Mesothelial cell of epicardium (in vitro differentiated cells): ENCODE measurements at places on chromosomes 12 and 14.

- H3K4me1 ChIP-seq, result peaks cover 16% of the 10 kb centered on the region
- H3K4me3 ChIP-seq, result no peak overlapping the region
- no peak for DNase-seq
Measured at GRCh38 chr14:93962701-93963601, 13.4 kb downstream of the ASB2 start.

DNA sequence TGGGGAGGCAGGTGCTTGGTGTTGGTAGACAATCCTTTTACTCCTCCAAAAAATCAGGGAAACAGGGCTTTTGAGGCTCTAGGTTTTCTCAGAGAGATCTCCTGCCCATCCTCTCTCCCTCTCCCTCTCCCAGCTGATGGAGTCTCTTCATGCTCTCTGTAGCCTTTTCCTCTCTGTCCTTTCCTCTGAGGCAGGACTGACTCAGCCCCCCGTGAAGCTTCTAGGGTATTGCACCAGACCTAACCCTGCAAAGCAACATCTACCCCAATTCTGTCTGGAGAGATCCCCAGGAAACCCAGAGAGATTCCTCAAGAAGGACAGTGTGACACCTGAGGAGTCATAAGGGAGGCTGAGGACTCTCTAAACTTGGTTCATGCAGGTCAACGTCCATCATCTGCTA lies 66.4 kb downstream of the CRACR2A start:
- peaks cover 4% of the 10 kb centered on the region for H3K4me1 ChIP-seq
- no peak overlapping the region for H3K4me3 ChIP-seq
- no peak for DNase-seq

GRCh38 chr14:106610691-106611090 lies 1084.3 kb downstream of the TMEM121 start:
- no peaks in the 10 kb centered on the region for H3K27me3 ChIP-seq
- H3K36me3 ChIP-seq, result peaks cover 2% of the 10 kb centered on the region
- H3K4me3 ChIP-seq, result no peak overlapping the region
- no peak overlapping the region for H3K27ac ChIP-seq
- H3K4me1 ChIP-seq, result no peaks in the 10 kb centered on the region

DNA sequence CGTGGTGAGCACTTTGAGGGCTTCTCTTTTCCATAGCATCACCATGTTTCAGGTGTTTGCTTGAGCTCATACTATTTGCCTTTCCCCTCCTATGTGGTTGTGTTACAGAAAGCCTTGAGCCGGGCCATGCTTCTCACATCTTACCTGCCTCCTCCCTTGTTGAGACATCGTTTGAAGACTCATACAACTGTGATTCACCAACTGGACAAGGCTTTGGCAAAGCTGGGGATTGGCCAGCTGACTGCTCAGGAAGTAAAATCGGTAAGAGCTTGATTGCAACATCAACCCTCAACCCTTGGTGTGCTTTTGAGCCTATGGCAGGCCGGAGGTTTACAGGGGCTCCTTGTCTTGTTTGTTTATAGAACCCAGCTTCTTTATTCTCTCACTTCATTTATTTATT lies 8.1 kb downstream of the LETMD1 start:
- H3K27me3 ChIP-seq, result no peaks in the 10 kb centered on the region
- no peak overlapping the region for H3K4me3 ChIP-seq
- no peaks in the 10 kb centered on the region for H3K4me1 ChIP-seq
- H3K36me3 ChIP-seq, result peaks cover 38% of the 10 kb centered on the region
- DNase-seq, result no peak
- no peak overlapping the region for H3K27ac ChIP-seq

GRCh38 chr14:86153480-86153879 lies 623.5 kb downstream of the FLRT2 start:
- DNase-seq, result no peak
- no peak overlapping the region for H3K27ac ChIP-seq
- no peaks in the 10 kb centered on the region for H3K27me3 ChIP-seq
- H3K4me1 ChIP-seq, result peaks cover 1% of the 10 kb centered on the region
- no peaks in the 10 kb centered on the region for H3K36me3 ChIP-seq

- no peak overlapping the region for H3K4me3 ChIP-seq
- no peaks in the 10 kb centered on the region for H3K4me1 ChIP-seq
- H3K27ac ChIP-seq, result no peak overlapping the region
- peaks cover 26% of the 10 kb centered on the region for H3K27me3 ChIP-seq
- H3K36me3 ChIP-seq, result no peaks in the 10 kb centered on the region
- DNase-seq, result no peak
Measured at GRCh38 chr12:96698521-96698920, 208.5 kb upstream of the NEDD1 start.

DNA sequence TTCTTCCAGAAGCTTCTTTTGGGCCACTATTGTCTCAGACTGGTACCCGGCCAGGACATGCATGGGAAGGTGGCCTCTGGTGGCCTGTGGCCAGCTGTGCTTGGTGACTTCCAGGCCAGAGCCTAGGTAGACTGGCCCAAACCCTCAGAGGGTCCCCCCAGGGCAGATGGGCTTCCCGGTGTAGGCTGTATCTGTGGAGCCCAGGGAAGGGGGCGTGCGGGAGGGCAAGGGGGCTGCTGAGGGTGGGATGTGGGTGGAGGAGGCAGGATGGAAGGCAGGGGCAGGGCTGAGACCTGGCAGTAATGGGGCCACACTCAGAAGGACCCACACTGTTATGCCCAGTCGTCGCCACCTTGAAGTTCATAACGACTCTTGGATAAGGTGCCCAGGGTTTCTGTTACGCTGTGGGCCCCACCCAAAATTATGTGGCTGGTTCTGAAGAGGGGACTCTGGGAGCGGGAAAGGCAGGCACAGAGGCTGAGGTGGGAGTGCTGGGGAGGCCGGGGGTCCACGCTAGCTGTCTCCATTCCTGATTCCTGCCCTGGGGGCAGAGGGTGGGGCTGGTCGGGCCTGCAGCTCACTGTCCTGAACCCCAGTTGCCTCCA lies 52.1 kb downstream of the KIF26A start:
- no peaks in the 10 kb centered on the region for H3K36me3 ChIP-seq
- H3K4me3 ChIP-seq, result no peak overlapping the region
- peaks cover 4% of the 10 kb centered on the region for H3K27me3 ChIP-seq
- H3K27ac ChIP-seq, result no peak overlapping the region
- H3K4me1 ChIP-seq, result peaks cover 3% of the 10 kb centered on the region

GRCh38 chr12:4274396-4275015 lies 944 bp downstream of the CCND2 start:
- H3K4me1 ChIP-seq, result peaks cover 56% of the 10 kb centered on the region
- peak overlapping the region; percentile 98 for H3K27ac ChIP-seq
- peaks cover 8% of the 10 kb centered on the region for H3K36me3 ChIP-seq
- no peak for DNase-seq

- peak overlapping the region; percentile 88 for H3K4me3 ChIP-seq
- H3K4me1 ChIP-seq, result peaks cover 19% of the 10 kb centered on the region
- peaks cover 56% of the 10 kb centered on the region for H3K27me3 ChIP-seq
Measured at GRCh38 chr12:49706351-49707127, 666 bp downstream of the FMNL3 start.

DNA sequence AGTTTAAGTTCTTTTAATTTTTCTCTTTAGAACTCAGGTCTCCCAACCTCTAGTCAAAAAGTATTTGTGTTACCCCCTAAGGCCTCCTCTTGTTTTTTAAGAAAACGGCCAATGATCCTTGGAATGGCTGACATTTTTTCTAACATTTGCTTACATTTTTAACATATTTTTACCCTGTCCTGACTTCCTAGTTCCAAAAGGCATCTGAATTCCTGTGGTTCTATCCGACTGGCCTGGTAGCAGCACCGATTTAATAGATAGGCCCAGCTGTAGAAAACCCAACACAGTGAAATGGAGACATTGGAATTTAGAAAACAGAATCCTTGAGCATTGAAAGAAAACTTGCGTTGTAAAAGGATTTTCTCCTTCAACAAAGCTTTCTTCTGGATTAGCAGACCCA lies 134.7 kb upstream of the GSC start:
- H3K4me3 ChIP-seq, result no peak overlapping the region
- no peak for DNase-seq
- no peaks in the 10 kb centered on the region for H3K36me3 ChIP-seq
- H3K27ac ChIP-seq, result no peak overlapping the region

- H3K4me1 ChIP-seq, result peaks cover 2% of the 10 kb centered on the region
- H3K27ac ChIP-seq, result no peak overlapping the region
- DNase-seq, result no peak
Measured at GRCh38 chr12:19000836-19001235, 128.7 kb upstream of the PLEKHA5 start.

GRCh38 chr12:25583545-25583944 lies 30.5 kb upstream of the LMNTD1 start:
- H3K4me3 ChIP-seq, result no peak overlapping the region
- H3K4me1 ChIP-seq, result peaks cover 17% of the 10 kb centered on the region
- H3K27ac ChIP-seq, result peak overlapping the region; percentile 39
- no peak for DNase-seq
- no peaks in the 10 kb centered on the region for H3K36me3 ChIP-seq
- no peaks in the 10 kb centered on the region for H3K27me3 ChIP-seq

- peaks cover 7% of the 10 kb centered on the region for H3K27me3 ChIP-seq
- H3K4me1 ChIP-seq, result no peaks in the 10 kb centered on the region
- H3K27ac ChIP-seq, result no peak overlapping the region
- H3K36me3 ChIP-seq, result no peaks in the 10 kb centered on the region
- DNase-seq, result no peak
- no peak overlapping the region for H3K4me3 ChIP-seq
Measured at GRCh38 chr12:129005416-129005815, 152.1 kb downstream of the GLT1D1 start.

DNA sequence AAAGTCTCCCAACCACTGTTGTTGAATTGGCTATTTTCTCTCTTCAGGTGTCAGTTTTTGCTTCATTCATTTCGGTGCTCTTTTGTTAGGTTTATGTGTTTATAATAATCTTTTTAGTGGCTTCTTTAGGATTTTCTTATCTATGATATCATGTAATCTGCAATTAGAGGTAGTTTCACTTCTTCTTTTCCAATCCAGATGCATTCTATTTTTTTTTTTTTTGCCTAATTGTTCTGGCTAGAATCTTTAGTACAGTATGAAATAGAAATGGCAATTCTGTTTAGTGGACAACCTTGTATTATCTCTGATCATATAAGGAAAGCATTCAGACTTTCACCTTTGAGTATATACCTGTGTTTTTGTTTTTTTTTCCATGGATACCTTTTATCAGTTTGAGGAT lies 17.4 kb downstream of the CNOT2 start:
- H3K4me3 ChIP-seq, result no peak overlapping the region
- DNase-seq, result no peak
- H3K27me3 ChIP-seq, result no peaks in the 10 kb centered on the region

GRCh38 chr14:69117020-69117767 lies 35.7 kb downstream of the DCAF5 start:
- no peaks in the 10 kb centered on the region for H3K27me3 ChIP-seq
- no peak for DNase-seq
- peaks cover 11% of the 10 kb centered on the region for H3K36me3 ChIP-seq
- no peaks in the 10 kb centered on the region for H3K4me1 ChIP-seq
- H3K27ac ChIP-seq, result no peak overlapping the region

DNA sequence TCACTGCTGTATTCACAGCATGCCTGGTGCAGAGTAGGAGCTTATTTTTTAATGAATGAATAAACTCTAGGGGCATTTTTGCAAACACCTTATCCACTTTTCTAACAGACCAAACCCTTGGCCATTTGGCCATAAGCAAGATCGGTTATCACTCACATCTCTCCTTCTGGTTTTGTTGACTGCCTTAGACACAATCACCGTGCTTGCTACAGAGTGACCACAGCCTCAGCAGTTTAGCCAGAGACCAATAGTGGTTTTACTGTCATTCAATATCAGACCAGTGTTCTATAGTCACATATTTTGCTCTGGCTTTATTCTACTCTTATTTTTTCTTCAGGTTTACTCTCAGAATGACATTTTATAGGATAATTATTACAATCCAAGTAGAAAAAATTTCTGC lies 2.2 kb downstream of the KLRB1 start:
- no peak overlapping the region for H3K4me3 ChIP-seq
- no peak overlapping the region for H3K27ac ChIP-seq
- H3K27me3 ChIP-seq, result no peaks in the 10 kb centered on the region
- no peak for DNase-seq
- no peaks in the 10 kb centered on the region for H3K4me1 ChIP-seq
- peaks cover 7% of the 10 kb centered on the region for H3K36me3 ChIP-seq

DNA sequence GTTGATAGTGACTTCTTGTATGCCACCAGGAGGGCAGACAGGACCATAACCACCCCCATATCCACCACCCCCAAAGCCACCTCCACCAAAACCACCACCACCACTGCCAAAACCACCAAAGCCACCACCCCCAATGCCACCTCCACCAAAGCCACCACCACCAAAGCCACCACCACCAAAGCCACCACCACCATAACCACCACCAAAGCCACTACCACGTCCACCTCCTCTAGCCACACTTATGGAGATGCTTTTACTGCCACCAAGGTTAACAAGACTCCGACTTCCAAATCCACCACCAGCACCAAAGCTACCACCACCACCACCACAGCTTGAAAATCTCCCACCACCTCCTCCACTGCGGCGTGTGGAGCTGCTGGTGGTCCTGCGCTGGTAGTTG lies 332 bp downstream of the KRT1 start:
- no peak for DNase-seq
- no peak overlapping the region for H3K4me3 ChIP-seq
- peaks cover 3% of the 10 kb centered on the region for H3K4me1 ChIP-seq
- no peaks in the 10 kb centered on the region for H3K36me3 ChIP-seq
- peaks cover 81% of the 10 kb centered on the region for H3K27me3 ChIP-seq
- H3K27ac ChIP-seq, result no peak overlapping the region

DNA sequence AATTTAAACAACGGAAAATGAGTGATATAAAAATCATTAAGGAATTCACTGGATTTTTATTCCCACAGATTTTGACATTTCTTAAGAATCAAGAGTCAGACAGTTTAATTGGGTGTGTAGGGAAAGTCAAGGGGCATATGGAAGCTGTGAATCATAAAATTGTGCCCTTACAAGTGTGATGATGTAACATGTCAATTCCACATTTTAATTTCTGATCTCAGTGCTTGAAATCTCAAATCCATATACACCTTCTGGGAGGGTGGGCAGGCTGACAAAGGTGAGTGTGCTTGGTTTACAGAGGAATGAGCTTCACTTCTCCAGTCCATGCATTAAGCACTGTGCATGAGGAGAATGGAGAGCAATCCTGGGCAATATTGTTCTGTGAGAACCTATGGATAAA lies 1.0 kb upstream of the KRT6A start:
- no peaks in the 10 kb centered on the region for H3K36me3 ChIP-seq
- DNase-seq, result no peak
- no peak overlapping the region for H3K27ac ChIP-seq
- H3K27me3 ChIP-seq, result peaks cover 52% of the 10 kb centered on the region
- H3K4me3 ChIP-seq, result no peak overlapping the region
- peaks cover 23% of the 10 kb centered on the region for H3K4me1 ChIP-seq

GRCh38 chr12:103924761-103925641 lies 5.2 kb upstream of the HSP90B1 start:
- peaks cover under 1% of the 10 kb centered on the region for H3K27me3 ChIP-seq
- no peak for DNase-seq
- peaks cover 11% of the 10 kb centered on the region for H3K4me1 ChIP-seq

GRCh38 chr14:98959410-98959809 lies 312.6 kb downstream of the BCL11B start:
- no peak overlapping the region for H3K4me3 ChIP-seq
- H3K27me3 ChIP-seq, result peaks cover 29% of the 10 kb centered on the region
- no peak overlapping the region for H3K27ac ChIP-seq
- no peaks in the 10 kb centered on the region for H3K36me3 ChIP-seq
- DNase-seq, result no peak

GRCh38 chr14:58739674-58740073 lies 101.9 kb downstream of the DACT1 start:
- H3K27me3 ChIP-seq, result peaks cover 2% of the 10 kb centered on the region
- no peak overlapping the region for H3K27ac ChIP-seq
- H3K4me3 ChIP-seq, result no peak overlapping the region
- DNase-seq, result no peak
